Fibroblast of lung (primary cell): ENCODE measurements at places on chromosomes 6 and 20. TPM values are rescaled to one million over a fixed set of nuclear protein-coding genes. Genes with fewer than 3 reads are reported as not detected.

The TP53TG5 gene
- under 0.01 TPM in 1 of 2 replicates, not detected in the other for total RNA-seq

The EDN3 gene
- total RNA-seq: not detected in 2 replicates

The CAP2 gene
- total RNA-seq: 2.6 and 8.6 TPM in 2 replicates

The RBM24 gene
- 1.0 and 2.5 TPM in 2 replicates for total RNA-seq

- DNase-seq: no peak
These were observed 104.0 kb downstream of the BANF2 start for GRCh38 chr20:17803765-17804164.

DNA sequence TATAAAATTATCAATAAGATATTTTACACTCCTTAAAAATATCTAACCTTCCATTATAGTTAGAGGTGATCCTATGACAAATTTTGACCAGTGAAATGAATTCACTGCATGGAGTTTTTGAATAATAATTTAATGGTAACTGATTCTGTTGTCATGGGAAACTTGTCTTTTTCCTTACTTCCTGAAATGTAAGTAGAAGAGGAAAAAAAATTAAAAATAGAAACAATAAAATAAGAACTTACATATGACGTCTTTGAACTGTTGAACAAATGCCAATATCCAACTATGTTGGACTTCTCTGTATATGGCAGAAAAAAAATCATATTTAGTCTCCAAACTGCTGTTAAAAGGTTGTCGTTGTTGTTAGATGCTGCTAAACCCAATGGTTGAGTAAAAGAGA, 26.3 kb downstream of the PPP1R14C start:
- peak; percentile 8 for DNase-seq

- DNase-seq: peak; percentile 45
These were observed 116.6 kb downstream of the CRYBG1 start for GRCh38 chr6:106477146-106477545.

GRCh38 chr6:10658910-10659698, 35.3 kb downstream of the C6orf52 start:
- no peak for DNase-seq

DNA sequence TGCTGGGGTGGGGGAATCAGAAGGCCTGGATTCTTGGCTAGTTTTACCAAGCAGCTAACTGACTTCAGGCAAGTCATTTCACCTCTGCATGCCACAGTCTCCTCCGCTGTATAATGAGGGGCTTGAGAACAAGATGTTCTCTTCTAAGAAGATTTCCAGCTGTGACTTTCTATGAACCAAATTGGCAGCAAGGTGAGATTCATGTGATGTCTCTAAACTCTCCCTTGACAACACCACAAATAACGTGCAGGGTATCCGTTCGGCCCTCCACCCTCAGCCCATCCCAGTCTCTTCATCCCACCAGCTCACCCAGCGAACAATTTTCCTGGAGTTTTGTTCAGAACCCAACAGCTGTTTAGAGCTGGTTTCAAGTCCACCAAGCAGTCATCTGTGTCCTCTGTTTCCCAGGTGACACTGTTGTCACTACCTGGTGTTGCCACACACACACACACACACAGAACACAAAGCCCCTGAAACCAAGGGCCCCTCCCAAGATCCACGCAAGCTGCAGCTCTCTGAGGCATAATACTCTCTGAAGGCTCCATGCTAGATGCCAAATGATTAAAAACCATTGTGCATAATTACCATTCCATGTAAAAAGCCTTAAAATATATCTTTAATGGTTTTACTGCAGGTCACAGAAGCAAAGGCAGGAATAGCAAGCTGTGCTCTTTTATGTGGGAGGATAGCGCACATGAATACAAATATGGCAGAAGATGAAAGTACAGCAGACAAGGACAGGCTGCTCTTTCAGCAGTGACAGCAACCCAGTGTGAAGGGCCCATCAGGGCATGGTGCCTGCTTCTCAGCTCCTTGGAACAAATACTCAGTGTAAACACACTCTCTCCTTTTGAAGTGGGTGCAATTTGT, 48.2 kb downstream of the ARHGAP18 start:
- no peak for DNase-seq

DNA sequence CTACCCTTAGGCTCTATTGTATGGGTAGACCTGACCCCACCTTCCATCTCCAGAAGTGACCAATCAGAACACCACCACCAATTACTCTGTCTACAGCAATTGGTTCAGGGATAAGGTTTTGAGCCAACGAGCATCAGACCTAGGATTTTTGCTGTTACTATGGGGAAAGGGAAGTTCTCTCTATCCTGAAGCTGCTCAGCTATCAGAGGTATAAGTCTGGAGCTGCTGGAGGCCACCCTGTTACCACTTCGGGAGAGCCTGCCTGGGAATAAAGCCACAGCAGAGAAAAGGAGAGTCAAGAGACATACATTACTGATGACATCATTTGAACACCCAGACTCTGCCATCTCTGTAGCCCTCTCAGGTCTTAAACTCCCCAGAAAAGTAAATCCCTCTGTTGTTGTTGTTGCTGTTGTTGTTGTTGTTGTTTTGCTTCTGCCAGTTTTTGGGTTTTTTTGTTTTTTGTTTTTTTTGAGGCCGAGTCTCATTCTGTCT, 94.5 kb downstream of the PREX1 start:
- no peak for DNase-seq

DNA sequence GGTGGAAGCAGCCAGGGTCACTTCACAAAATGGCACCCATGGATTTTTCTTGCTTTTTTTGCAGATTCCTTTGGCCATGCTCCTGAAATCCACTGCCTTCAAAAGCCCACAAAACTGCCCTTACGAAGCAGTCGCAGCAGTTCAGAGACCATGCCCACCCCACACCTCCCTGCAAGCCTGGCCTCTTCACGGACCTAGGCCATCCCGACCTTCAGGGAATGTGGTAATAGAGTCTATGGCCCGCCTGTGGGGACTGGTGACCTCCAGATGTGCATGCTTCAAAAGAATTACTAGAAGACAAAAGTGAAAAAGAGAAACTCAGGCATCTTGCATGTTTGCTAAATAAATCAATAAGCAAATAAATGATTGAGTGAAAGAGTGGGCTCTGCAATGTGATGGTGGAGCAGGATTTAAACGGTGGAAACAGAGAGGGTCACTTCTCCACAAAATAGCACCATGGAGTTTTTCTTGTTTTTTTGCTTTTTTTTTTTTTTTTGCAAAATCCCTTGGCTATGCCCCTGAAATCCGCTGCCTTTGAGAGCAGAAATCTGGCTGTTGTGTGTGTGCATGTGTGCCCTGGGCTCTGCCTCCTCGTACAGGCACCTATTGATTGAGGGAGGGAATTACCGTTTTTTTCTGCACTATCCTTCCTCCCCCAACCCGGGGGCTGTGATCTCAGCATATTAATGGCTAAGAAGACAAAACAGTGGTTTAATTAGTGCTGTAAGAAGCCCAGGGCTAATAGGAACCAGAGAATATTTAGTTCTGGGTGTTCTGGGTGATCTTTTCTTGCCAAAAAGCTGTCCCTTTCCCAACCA, 107.4 kb downstream of the PXDC1 start:
- no peak for DNase-seq

- DNase-seq: no peak
These were observed 132.7 kb upstream of the SALL4 start for GRCh38 chr20:51935003-51935358.

GRCh38 chr6:168183613-168183970, 104.6 kb upstream of the FRMD1 start:
- DNase-seq: no peak
